ENCODE measurements at places on chromosomes 13 and 19.

GRCh38 chr19:38253788-38254187 lies 2.4 kb downstream of the PPP1R14A start:
- no peak for DNase-seq

DNA sequence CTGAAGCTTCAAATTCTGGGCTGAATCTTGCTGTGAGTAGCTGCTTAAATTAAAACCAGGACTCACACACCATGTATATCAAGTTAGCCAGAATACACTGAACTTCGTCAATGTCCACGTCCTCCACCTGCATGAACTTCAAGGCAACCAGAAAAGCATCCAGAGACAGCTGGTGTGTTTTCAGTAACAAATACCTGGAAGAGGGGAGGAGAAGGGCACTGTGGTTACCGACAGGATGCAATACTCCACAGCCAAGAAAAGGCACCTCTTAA lies 20.4 kb downstream of the PROZ start:
- no peak for DNase-seq

DNA sequence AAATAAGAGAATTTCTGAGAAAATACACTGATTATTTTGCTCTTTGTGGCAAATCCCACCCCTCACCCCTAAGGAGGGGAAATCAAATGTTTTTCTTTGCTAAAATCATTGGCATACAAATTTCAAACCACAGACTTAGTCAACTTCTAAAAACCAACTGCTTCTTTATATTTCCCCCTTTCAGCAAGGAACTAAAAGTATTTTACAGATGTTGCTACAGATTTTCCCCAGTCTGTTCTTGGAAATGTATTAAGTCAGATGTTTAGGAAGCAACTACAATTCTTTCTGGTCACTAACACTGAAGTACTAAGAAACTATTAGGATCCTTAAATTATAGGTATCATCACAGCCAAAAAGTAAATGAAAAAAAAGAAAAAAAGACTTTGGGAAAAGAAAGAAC lies 6.9 kb downstream of the MTMR6 start:
- no peak for DNase-seq

DNA sequence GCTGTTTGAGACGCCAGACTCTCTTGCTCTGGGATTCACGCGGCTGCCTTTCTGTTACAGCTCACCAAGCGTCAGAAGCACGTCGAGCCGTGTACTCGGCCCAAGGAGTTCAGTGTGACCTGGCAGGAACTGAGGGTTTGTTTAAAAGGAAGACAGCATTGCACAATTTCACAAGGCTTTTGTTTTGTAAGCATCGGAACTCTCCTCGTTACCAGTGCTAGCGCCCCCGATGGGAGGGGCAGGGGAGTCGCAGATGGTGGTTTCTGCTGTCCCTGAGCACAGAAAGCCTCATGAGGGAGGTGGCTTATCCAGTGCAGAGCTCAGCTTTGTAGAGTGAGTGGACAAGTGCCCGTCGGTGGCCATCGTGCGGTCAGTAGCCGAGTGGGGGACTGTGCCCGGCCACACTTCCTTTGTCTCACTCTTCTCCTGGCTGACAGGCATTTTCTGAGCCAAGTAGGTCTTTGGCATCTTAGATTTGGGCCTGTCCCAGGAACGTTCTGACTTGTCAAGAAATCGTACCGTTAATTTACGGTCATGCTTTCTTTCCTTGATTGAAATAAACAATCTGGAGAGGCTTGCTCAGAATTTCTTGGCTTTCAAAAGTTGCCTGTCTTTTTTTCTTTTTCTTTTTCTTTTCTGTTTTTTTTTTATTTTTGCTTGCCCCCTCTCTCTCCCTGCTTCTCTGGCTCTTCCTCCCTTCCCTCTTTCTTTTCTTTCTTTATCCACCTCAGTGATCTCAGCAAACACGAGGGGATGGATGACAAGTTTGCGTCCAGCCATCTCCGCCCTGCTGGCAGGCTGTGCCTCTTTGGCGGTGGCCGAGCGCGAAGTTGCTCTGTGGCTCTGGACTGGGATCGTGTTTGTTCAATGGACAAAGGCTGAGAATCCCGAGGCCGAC lies 7.7 kb downstream of the KDM4B start:
- DNase-seq: peak; percentile 57

- no peak for DNase-seq
These were observed 1893.9 kb downstream of the PCDH9 start for GRCh38 chr13:65336087-65336749.

- DNase-seq: no peak
These were observed 10.3 kb downstream of the DYRK1B start for GRCh38 chr19:39823686-39824085.

GRCh38 chr19:33437821-33438671 lies 64.5 kb downstream of the CEBPG start:
- DNase-seq: peak; percentile 71

- DNase-seq: peak; percentile 35
These were observed 30.5 kb downstream of the MLLT1 start for GRCh38 chr19:6249296-6249695.

GRCh38 chr19:34732612-34733211 lies 1.3 kb upstream of the ZNF181 start:
- no peak for DNase-seq

GRCh38 chr19:722553-723101 lies 13.9 kb downstream of the PALM start:
- no peak for DNase-seq

- DNase-seq: no peak
These were observed 383.4 kb upstream of the SLITRK5 start for GRCh38 chr13:87287721-87288120.

DNA sequence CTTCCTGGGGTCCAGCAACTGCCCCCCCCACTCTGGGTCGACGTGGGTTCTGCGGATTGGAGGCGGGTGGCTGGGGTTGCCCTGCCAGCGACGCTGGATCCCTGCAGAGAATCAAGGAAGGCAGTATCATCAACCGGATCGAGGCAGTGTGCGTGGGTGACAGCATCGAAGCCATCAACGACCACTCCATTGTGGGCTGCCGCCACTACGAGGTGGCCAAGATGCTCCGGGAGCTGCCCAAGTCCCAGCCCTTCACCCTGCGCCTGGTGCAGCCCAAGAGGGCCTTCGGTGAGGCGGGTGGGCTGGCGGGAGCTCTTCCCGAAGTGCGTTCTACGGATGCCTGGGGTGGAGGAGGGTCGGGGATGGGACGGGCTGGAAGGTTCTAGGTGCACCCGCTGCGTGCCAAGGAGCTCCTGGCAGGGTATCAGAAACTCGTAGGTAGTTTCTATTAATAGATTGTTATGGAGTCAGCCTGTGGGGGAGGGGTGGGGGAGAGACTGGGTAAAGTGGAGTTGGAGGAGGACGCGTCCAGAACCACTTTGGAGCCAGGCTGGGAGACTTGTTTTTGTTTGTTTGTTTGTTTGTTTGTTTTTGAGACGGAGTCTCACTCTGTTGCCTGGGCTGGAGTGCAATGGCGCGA lies 1.5 kb downstream of the GIPC3 start:
- no peak for DNase-seq

GRCh38 chr19:38076337-38076736 lies 147.7 kb downstream of the DPF1 start:
- DNase-seq: no peak

- DNase-seq: no peak
These were observed 113.1 kb downstream of the PAN3 start for GRCh38 chr13:28251466-28251865.

- DNase-seq: no peak
These were observed 43.4 kb upstream of the PDCD5 start for GRCh38 chr19:32537580-32537979.

DNA sequence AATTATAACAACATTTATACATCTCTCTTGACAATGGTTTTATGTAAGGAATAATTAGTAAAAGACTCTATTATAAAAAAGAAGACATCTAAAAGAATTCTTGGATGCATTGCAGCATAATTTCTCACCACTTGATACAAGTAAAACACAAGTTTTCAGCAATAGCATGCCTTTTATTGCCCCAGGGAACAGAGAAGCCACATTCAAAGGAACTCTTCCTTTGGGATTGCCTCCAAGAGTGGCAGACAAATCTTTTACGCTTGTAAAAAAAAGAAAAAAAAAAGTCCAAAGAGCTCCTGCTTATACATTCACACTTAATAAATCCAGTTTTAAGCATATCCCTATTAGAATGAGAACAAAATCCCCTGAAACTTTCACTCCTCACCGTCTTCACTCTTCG lies 2357.8 kb upstream of the PCDH20 start:
- DNase-seq: no peak

DNA sequence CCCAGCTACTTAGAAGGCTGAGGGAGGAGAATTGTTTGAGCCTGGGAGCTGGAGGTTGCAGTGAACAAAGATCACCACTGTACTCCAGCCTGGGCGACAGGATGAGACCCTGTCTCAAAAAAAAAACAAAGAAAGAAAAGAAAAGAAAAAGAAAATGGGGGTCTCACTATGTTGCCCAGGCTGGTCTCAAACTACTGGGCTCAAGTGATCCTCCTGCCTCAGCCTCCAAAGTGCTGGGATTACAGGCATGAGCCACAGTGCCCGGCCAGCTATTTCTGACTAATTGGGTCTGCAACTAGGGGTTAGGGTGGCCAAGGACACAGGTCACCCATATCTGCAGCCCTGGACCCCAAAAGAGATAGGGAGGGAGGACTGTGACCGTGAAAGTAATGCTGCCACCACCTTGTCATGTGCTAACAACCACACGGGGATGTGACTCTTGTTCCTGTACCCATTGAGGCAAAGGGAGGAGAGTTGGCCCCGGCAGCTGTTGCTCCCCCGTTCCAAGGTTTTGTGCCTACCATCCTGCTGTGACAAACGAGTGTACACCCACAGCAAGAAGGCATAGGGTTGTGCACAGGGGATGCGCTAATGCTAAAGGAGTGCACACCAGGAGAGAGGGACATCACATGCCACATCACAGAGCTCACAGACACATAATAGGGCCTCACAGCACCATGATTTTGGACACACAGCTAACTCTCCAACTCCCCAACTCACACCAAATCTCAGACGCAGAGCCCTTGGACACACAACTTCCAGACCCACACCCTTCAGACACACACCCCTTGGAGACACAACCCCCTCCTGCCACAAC lies 619 bp downstream of the MEF2B start:
- DNase-seq: no peak

DNA sequence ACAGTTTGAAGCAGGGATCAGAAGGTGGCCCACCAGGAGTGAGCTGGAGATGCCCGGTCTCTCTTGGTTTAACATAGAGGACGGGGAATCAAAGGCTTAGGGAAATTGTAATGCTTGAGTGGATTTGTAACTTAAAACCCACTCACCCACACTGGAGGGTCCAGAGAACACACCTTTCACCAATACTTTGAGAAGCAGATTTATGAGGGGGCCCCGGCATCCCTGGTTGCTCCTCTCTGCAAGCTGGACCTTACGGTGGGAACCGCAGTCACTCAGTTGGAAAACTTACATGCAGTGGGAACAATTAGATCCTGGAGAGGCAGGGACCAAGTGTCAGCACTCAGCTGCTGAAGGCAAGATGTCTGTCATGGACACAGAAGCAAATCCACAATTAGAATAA lies 20.5 kb downstream of the PPP5C start:
- DNase-seq: no peak

DNA sequence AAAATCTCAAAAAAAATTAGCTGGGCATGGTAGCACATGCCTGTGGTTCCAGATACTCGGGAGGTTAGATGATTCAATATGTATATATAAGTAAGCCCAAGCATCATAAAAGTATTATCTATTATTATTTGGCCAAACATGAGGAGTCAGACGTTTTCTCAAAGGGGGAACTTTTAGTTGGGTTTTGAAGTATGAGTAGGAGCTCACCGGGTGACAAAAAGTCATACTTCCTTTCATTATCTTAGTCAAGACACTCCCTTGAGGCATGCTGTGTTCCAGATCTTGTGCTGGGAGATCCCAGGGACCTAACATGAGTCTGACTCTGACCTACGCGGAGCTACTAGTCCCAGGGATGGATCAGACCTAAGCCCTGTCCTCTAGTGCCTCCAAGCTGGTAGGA lies 8.2 kb upstream of the MYH14 start:
- no peak for DNase-seq

DNA sequence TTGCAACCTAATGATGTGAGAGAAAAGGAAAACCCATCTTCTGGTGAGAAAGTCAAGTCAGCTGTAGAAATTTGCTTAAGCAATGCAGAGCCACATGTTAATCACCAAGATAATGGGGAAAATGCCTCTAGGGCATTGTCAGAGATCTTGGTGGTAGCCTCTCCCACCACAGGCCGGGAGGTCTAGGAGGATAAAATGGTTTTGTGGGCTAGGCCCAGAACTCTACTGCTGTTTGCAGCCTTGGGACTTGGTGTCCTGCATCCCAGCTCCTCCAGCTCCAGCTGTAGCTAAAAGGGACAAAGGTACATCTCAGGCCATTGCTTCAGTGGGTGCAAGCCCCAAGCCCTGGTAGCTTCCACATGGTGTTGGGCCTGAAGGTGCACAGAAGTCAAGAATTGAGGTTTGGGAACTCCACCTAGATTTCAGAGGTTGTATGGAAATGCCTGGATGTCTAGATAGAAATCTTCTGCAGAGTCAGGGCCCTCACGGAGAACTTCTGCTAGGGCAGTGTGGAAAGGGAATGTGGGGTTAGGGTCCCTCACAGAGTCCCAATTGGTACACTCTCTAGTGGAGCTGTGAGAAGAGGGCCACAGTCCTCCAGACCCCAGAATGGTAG lies 382.2 kb upstream of the KLHL1 start:
- DNase-seq: no peak

DNA sequence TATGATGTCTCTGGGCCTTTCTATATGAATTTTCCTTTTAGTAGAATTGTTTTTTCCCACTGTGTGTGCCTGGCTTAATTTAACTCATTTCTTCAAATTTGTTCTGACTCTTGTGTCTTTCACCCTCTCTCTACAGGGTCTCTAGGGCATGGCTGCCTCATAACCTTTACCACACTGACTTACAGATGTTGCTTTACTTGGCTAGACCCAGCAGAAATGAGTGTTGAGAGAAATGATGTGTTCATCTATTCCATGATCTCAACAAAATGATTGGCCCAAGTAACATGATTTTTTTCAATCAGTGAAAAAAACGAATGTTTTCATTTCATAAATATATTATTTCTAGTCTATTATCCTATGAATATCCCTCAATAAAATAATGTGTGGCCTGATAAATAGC lies 195.0 kb downstream of the GPC5 start:
- DNase-seq: no peak

- DNase-seq: no peak
These were observed 421 bp upstream of the KLF5 start for GRCh38 chr13:73058432-73058735.

- DNase-seq: no peak
These were observed 31.3 kb downstream of the GRTP1 start for GRCh38 chr13:113332615-113333014.

DNA sequence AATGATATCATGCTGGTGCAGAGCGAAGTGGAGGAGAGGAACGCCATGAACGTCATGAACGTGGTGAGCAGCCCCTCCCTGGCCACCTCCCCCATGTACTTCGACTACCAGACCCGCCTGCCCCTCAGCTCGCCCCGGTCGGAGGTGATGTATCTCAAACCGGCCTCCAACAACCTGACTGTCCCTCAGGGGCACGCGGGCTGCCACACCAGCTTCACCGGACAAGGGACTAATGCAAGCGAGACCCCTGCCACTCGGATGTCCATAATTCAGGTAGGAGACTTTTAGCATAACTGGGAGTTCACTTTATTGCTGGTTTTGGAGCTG lies 3.3 kb downstream of the PCDH17 start:
- peak; percentile 42 for DNase-seq

- no peak for DNase-seq
These were observed 15.2 kb downstream of the NDFIP2 start for GRCh38 chr13:79496188-79496587.

Data from substantia nigra (tissue), 51 donors.